ENCODE measurements at places on chromosomes 13 and 19.
A peak's percentile ranks its signal among the peaks of the same experiment; 100 is the strongest.

DNA sequence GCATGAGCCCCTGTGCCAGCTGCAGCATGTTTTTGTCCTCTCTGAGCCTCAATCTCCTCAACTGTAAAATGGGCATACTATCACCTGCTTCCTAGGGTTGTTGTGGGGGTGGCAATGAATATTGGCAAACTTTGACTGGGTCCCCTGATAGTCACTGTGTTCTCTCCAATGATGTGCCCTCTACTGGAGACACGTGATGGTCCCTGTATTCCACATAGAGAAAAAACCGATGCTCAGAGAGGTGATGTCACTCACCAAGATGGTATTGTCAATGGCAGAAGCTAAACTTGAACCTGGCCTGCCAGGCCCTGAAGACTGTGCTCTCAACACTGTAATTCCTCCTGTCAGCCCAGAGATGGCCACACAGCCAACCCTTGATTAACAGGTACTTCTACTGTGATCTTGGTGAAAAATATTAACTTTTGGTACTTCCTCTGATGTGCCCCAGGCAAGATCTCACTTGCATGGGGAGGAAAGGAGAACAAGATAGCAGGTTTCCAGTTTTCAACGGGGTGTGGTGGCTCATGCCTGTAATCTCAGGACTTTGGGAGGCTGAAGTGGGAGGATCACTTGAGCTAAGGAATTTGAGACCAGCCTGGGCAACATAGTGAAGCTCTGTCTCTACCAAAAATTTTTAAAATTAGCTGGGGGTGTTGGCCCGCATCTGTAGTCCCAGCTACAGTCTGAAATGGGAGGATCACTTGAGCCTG, 3.6 kb downstream of the CEACAM20 start:
- no peak for DNase-seq

- DNase-seq = no peak
Observed at GRCh38 chr13:40961214-40961613, 57.9 kb downstream of the ELF1 start.

- DNase-seq = no peak
Observed at GRCh38 chr13:113864273-113864890, 506 bp upstream of the GAS6 start.

DNA sequence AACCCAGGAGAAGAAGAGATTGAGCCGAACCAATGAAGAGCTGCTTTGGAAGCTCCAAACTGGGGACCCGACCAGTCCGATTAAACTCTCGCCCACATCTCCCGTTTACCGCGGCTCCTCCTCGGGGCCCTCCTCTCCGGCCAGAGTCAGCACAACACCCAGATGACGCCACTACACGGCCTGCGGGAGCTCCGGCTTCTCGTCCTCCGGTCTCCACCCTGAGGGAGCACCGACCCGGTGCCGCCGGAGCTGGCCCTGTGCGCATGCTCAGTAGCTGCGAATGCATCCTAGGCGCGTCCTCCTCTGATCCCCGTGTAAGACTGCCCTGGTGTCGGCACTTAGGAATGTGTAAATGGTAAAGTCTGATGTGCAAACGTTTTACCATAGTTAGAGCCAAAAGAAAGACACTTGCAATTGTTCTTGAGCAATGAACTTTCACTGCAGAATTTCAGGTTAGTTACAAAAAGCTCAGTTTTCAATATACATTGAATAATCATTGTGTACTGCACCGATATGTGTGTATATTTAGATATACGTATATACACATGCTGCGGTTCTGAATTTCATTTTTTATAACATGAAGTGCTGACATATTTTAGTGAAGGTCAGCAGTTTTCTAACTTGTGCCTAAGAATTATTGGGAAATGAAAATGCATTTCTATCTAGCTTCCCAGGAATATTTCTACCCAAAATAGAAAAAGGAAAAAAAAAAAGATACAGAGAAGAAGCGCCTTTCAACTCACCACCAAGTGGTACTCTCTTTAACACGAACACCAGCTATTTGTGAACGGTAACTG, 92.2 kb downstream of the SLC7A1 start:
- DNase-seq = no peak

DNA sequence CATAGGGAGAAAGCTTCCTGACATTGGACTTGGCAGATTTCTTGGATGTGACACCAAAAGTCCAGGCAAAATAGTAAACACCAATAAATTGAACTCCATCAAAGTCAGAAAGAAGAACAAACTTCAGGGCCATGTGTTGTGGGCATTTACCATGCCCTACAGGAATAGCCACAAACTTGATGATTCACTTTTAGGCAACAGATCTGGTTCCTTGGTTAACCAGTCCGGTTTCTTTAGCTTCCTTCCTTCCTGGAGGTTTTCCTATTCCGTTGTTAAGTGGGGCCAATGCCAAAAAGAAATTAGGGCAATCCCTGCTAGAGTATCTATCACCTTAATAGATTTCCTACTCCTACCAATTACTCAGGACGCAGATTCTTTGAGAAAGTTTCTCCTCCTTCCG, 25.2 kb downstream of the IGFL1 start:
- no peak for DNase-seq

- DNase-seq = no peak
Observed at GRCh38 chr13:47289567-47289966, 392.7 kb upstream of the HTR2A start.

DNA sequence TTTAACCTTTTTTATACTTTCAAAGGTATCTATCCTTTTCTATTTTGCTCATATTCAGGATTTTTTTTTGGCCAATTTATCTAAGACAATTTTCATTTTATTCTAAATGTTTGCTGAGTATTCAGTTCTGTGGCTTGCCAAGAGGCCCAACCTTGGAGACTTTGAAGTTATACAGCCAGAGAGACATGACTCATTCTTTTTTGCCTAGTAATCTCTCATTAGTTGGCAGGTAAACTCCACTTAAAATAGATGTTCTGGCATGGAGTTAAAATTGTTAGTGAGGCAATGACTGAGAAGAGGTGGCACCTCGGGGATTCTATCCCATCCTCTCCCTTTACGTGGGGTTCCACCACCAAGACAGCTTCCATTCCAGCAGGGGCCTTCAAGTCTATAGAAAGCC, 213.8 kb downstream of the KCTD12 start:
- no peak for DNase-seq

GRCh38 chr13:33730147-33730546, 87.8 kb upstream of the RFC3 start:
- no peak for DNase-seq

GRCh38 chr13:85216576-85216975, 582.6 kb downstream of the SLITRK6 start:
- DNase-seq = no peak

GRCh38 chr19:38839816-38840582, 8.4 kb upstream of the ECH1 start:
- no peak for DNase-seq

- DNase-seq = no peak
Observed at GRCh38 chr13:27964741-27965323, 4.3 kb downstream of the CDX2 start.

GRCh38 chr13:40120781-40121180, 465.3 kb downstream of the COG6 start:
- DNase-seq = no peak

DNA sequence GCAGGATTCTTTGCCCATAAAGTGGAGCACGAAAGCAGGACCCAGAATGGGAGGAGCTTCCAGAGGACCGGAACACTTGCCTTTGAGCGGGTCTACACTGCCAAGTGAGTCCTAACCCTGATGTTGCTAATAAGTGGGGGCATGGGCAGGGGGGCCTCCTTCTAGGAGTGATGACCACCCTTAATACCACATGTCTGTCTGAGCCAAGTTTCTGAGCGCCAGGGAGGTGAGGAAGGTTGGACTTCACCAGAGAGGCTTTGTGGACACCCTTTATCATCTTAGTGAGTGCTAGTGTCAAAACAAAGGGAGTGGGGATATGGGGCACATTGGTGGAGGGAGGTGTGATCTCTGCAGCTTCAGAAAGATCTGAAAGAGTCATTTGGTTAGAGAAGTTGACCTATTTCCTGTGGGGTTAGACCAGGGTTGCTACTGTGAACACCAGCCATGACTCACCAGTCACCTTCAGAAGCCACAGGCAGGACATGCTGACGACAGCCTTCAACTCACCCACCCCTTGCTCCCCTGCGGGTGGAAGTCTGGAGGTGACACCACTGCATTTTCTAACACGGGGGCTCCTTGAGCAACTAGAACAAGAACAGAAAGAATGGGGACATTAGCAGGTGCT, 8.8 kb downstream of the ALOX5AP start:
- DNase-seq = no peak

GRCh38 chr19:46764817-46765291, 18.6 kb upstream of the STRN4 start:
- no peak for DNase-seq

DNA sequence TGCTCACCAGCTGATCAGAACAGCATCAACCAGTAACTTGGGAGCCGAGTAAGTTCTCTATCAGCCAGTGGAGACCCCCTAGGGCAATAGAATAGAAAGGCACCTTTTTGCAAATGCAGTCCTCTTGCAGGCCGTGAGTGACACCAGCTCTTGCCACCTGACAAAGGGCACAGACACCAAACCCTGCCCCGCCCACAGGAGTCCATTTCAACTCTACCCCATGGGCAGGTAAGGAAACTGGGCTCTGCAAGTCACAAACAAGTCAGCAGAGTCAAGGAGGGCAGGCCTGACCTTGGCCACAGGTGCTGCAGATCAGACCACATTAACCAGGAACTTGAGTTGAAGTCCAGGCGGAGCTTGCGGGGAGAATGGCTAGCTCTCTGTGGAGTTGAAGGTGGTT, 77.4 kb upstream of the SPATA13 start:
- DNase-seq = peak; percentile 89

DNA sequence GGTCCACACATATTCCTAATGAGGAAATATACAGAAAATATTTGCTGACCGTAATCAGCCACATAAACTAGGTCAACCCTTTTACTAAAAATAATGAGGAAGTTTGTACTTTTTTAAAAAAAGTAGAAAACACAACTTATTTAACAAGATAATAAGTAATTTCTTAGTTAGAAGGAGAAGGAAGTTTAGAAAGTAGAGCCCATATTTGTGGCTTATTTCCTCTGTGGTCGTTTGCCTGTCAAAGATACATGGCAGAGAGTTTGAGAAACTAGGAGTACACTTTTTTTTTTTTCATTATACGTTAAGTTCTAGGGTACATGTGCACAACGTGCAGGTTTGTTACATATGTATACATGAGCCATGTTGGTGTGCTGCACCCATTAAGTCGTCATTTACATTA, 1205.2 kb upstream of the MIR17HG start:
- no peak for DNase-seq

GRCh38 chr19:55156202-55157063, 1.1 kb downstream of the TNNI3 start:
- peak; percentile 96 for DNase-seq

DNA sequence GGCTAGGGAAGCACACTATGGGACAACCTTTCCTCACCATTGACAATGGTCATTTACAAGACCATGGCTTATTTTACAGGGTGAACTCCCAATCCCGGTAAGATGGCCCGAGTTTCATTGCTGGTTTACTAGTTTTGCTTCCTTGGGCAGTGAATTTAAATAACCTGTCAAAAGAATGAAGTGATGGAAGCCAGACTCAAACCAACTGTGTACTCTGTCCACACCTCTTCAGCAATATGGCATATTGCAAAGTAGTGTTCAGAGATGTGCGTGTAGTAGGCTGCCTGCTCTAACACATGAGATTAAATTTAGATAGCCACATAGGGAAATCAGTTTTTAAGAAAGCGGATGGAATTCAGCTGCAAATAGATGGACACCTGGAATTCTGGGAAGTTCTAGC, 58.4 kb upstream of the USPL1 start:
- no peak for DNase-seq

DNA sequence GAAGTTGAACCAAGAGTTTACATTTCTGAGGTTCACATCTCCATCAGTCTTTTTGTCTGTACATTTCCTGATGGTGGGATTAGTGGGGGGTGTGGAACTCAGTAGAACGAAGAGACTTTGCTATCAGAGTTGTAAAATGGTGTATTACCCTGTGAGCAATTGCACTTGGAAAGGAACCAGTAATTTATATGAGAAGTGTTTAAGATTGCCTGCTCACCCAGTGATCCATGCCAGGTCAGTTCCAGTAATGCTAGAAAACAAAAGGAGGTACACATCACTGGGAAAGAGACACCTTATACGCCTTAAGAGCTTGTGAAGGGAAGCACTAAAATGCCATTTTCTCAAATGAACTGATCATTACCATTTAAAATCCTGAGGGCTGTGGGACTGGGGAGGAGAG, 7.5 kb upstream of the DACH1 start:
- peak; percentile 50 for DNase-seq

DNA sequence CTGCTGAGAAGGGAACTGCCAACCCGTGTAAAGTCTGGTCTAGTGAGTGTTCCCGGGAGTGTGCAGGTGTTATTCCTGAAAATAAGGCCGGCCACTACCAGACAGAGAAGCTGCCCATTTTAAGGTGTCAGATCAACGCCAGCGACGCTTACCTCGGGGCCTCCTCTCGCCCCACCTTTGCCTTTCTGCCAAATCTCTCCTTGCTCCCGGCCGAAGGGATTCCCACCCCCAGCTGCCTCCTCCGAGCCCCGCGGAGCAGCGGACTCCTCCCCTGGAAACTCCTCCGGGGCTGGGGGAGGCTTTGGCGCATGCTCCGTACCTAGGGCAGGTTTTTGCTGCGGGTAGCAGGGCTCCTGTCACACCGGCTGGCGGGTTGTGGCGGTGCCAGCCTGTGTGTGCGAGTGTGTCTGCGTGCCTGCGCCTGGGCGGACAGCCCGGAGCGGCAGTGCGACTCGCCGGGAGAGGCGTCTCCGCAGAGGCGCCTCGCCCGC, at the start of gene HS6ST3:
HS6ST3 (plus strand) TSS at position 359 of the 491 bp plus-strand sequence.
- peak; percentile 30 for DNase-seq

Data from NCI-H748 treated with DMSO at 0.1 percent for 48 hours (cell line).